Activated CD4-positive, alpha-beta memory T cell treated with anti-CD3 and anti-CD28 coated beads for 36 hours (primary cell): ENCODE measurements at places on chromosomes 1 and 21.
A peak's percentile ranks its signal among the peaks of the same experiment; 100 is the strongest.

GRCh38 chr1:182200025-182200812 is 138.7 kb upstream of the ZNF648 start:
- DNase-seq = no peak

DNA sequence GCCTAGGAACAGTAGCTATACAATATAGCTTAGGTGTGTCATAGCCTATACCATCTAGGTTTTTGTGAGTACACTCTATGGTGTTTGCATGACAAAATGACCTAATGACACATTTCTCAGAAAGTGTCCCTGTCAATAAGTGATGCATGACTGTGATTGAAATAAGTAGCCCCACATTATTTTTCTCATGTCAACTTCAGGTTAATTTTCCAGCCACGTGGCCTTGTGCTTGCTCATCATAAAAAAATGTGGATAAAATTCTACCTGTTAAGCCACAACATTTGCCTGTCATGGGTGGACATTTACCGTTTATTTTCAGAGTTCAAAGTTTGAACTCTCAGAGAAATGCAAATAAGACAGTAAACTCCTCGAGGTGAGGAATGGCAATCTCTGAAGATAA is 5.5 kb downstream of the DISC1 start:
- no peak for DNase-seq

GRCh38 chr1:211925016-211925415 is 94.5 kb upstream of the LPGAT1 start:
- DNase-seq = no peak

DNA sequence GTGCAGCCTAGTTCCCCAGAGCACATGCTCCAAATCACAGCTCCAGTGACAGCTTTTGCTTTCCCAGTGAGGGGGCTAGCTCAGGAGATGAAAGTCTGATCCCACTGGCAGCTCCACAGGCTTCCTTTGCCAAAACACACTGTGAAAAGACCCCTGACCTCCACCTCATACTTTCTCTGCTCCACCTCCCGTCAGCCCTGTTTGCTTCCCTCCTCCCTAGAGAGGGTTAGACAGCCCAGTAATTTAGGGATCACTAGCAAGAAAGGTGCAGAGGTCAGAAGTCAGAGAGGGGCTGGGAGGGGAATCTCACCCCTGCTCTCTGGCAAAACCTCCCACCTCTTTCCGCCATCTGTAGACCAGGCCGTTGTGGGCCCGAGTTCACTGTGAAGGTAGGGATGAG is 62.8 kb downstream of the PLXNA2 start:
- DNase-seq = no peak

GRCh38 chr1:242237051-242237450 is 238.2 kb upstream of the MAP1LC3C start:
- DNase-seq = no peak

- DNase-seq = no peak
Observed at GRCh38 chr1:150320667-150320978, 710 bp upstream of the PRPF3 start.

DNA sequence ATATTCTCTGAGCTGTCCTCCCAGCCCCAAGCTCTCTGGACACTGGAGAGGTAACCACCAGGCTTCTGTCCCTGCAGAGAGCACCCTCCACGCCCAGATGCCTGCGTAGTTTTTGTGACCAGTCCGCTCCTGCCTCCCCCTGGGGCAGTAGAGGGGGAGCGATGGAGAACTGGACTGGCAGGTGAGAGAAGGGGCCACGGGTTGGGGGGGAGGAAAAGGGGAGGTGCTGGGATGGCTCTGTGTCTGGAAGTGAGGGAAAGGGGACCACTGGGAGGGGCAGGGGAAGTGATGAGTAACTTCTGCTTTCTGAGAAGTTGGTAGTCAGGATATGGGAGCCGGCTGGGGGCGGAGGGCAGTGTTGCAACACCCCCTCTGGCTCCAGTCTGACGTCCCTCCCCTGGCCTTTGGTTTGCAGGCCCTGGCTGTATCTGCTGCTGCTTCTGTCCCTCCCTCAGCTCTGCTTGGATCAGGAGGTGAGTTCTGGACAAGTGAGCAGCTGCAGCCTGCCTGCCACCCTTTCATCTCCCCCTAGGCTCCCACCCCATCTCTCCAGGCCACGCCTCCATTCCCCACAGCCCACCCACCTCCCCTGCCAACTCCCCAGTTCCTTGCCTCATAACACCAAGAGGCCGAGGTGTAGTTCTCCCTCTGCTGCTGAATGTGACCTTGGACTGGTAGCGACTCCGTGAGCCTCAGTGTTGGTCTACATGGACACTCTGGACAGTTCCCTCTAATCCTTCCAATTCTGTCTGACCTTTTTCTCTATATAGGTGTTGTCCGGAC is 3.1 kb downstream of the ADAMTSL4 start:
- DNase-seq = peak; percentile 66

DNA sequence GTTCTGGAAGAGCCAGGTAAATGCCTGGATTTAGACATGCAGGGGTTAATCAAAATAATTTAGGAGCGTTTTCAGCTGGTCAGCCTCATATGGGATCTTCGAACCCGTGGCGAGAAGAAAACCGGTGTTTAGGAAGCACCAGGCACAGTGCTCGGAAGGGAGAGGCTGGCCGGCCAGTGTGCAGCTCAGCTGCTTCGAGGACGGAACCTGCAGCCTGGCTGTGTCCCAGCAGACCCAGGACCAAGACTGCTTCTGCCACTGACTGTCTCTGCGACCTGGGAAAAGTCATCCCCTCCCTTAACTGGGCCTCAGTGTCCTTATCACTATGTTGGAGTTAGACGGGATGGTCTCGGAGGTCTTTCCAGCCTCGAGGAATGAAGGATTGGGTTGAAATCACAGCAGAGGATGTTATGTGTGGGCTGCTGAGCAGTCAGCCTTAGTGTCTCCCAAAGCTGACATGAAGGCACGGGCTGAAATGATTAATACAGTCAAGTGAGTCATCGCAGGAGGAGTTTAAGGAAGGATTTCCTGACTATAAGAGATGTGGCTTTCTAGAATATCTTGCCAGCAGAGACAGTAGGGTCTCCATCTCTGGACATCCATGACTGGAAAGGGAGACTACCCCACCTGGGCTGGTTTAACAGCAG is 20.8 kb downstream of the PPFIA4 start:
- no peak for DNase-seq

- DNase-seq = no peak
Observed at GRCh38 chr1:210369425-210369824, 40.7 kb downstream of the HHAT start.

DNA sequence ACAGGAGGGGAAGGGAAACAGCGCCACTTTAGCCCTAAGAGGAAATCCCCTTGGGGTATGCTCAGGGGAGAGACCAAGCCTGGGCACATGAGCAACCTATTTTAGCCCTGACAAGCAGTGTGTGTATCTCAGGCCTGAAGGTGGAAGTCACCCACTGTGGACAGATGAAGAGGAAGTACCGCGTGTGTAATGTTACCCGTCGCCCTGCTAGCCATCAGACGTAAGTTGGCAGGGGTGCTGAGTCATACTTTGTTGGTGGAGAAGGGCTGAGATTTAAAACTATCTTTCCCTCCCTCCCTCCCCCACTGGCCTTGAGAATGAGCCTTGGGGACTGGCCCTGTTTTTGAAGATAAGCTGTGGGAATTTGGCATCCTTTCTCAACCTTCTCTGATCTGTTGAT is 11.2 kb downstream of the AGO1 start:
- DNase-seq = no peak

GRCh38 chr1:89604414-89604735 is 28.5 kb upstream of the LRRC8C start:
- peak; percentile 59 for DNase-seq

DNA sequence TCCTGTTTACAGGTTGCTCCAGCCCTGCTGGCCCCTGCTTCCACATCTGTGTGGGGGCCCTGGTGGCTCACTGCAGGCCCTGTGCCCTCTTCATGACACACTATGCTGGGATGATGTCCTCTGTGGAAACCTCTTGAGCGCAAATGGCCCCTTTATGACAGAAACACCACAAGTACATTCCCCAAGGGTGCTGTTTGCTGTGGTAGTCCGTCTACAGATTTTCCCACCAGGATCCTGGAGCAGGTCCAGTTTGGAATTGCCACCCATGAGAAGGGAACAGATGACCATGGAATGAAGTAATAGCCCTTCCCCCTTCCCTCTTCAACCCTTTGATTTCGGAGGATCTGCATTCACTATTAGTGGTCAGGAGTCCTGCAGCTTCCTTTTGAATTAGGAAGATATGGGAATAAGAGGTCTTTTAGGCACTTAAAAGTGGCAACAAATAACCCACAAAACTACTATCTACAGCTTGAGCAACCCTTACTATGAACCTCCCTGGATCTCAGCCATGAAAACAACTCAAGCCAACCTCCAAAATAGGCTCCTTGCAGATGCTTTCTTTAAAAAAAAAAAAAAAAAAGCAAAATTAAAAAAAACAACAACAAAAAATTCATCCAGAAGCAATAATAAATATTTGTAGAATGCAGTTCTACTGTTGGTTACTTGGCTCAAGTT is 121.9 kb upstream of the TSPAN2 start:
- DNase-seq = no peak

DNA sequence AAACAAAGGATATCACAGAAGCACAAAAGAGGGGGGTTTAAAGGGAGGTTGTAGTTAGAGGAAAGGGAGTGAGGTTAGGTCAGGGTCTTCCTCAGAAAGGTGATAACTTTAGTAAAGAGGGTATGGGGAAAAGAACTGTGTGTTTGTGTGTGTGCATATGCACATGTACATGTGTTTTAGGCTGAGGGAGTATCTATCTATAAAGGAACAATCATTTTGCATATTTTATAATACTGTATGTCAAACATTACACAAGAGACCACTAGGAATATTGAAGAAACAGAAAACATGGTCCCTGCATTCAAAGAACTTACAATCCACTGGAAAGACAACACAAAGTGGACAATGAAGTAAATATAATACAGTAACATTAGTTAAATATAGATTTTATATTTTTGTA is 132.2 kb downstream of the ACBD6 start:
- no peak for DNase-seq

GRCh38 chr1:228070173-228070572 is 12.3 kb upstream of the ARF1 start:
- DNase-seq = no peak

- DNase-seq = no peak
Observed at GRCh38 chr21:38413958-38414548, 84.2 kb downstream of the ERG start.

DNA sequence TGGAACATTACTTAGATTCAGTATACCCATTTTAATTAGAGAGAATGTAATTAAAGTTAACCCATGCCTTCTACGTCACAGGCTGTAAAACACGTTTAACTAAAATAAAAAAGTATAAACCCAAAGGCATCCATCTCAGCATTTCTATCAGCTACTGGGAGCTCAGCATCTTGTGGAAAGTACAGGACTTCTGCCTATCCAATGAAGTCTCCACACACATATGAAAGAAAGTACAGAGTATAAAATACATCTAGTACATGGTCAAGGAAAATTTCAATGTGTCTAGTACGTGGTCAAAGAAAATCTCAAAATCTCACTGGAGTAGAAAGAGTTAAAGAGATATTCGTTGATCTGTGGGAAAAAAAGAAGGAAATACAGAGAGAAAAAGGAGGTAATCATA is 141.4 kb upstream of the ZNHIT6 start:
- DNase-seq = no peak

GRCh38 chr1:116508984-116509980 is 61.5 kb downstream of the CD58 start:
- peak; percentile 77 for DNase-seq

GRCh38 chr21:16570171-16570570 is 840.4 kb downstream of the USP25 start:
- DNase-seq = no peak

DNA sequence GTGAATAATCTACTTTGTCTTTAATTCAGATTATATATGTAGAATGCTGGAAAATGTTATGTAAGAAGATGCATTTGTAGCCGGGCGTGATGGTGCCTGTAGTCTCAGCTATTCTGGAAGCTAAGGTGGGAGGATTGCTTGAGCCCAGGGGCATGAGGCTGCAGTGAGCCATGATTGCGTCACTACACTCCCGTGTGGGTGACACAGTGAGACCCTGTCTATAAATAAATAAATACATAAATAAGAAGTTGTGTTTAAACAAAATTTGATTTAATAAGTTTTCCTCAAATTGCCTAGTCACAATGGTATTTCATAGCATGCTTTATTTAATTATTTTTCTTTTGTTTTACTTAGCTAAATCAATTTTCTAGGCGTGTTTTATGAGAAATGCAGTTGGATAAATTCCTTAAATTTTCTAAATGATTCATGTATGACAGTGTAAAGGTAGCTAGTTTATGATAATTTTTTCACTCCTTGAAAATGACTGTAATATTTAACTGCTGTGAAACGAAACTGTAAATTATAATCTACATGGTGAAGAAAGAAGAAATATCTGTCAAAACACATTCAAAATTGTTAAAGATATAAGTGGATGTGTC is 232.6 kb downstream of the SRGAP2C start:
- no peak for DNase-seq

DNA sequence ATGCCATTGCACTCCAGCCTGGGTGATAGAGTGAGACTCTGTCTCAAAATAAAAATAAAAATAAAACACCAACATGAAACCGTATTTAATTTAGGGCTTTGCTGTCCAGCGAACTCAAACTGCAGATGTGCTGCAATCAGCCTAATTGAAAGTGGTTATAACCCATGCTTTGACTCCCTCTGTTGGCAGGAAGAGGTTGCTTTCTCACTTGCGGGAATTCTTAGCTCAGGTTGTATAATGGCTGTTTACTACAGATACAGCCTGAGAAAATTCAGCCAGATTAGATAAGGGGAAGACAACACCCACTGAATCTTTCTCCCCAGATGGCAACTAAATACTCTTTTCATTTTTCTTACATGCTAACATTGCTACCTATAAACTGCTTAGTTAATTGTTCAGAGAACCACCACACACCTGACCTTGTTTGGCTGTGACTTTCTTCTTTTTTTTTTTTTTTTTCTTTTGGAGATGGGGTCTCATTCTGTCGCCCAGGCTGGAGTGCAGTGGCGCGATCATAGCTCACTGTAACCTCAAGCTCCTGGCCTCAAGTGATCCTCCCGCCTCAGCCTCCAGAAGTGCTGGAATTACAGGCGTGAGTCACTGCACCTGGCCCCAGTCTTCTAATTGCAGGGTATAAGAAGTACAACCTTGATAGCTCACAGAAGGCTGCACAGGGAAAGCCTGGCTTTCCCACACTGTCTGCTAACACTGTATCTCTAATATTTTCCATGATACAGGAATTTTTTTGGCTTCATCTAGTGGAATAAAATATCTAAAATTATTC is 34.6 kb downstream of the DNTTIP2 start:
- DNase-seq = peak; percentile 46

DNA sequence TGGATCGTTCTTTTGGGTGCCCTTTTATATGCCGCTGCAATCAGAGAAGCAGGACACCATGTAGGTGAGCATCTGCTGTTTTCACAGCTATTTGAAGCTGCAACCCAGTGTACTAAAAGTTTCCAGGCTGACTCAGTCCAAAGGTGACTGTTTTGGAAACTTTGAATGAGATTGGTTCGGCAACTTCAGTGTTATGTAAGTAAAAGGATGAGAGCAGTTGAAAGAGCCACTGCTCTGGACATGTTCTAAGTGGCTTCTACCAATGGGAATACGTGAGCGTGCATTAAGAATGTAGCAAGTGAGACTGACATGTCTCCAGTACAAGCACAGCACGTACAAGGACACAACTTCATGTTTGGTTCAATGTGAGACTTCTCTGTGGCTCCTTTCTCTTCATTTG is 55.6 kb downstream of the DDR2 start:
- no peak for DNase-seq
